NCI-H1092 treated with DMSO at 0.1 percent for 48 hours (cell line): ENCODE measurements at places on chromosomes 5 and 9.

GRCh38 chr5:3217114-3217513, 378.5 kb upstream of the IRX1 start:
- DNase-seq: no peak

DNA sequence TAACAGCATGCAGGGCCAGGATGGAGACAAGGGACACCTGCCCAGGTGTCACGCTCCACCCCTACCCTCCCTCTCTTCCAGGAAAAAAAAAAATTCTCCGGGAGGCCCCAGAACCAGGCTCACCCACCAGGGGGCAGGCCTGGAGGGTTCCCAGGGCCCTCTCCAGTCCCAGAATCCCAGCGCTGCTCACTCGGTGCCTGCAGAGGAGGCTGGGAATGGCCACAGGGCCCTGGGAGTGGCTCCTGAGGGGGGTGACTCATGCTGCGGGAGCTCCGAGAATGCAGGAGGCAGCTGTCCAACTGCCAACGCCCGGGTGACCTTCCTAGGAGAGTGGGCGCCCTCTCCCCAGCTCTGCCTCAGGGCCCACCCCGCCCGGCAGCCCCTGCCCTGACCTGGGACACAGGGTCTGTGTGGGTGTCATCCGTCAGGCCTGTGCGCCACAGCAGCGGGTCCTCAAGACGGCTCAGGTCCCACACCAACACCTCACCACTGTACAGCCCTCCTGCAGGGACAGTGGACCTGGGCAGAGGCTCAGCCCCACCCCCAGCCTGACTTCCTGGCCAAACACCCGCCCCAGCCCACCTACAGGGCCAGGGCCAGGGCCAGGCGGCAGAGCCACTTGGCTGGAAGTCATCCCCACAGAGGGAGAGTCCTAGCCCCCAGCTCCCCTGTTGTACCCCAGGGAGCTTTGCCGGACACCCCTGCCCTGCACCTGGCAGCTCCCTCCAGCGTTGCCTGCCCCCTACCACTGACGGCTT, 21.2 kb downstream of the DYNC2I2 start:
- peak; percentile 55 for DNase-seq

DNA sequence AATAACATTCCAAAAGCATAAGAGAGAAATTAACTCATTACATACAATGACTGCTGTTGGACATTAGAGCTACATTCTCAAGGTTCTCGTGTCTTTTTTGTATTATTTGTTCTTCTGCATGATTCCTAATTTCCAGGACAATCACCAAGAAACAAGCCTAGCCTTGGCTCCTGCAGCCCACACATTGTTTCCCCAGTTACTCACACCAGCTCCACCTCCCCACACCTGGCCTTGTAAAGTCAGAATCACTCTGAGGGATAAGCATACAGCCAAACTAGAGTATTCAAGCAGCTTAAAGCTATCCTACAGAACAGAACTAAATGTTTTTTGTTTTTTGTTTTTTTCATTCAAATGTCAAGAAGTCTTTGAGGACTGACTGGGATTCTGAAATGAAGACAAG, 189.2 kb downstream of the HINT1 start:
- DNase-seq: no peak

- DNase-seq: no peak
These were observed 436.6 kb downstream of the DTWD2 start for GRCh38 chr5:118551716-118552115.

- no peak for DNase-seq
These were observed 127.2 kb downstream of the AUH start for GRCh38 chr9:91234523-91234922.

DNA sequence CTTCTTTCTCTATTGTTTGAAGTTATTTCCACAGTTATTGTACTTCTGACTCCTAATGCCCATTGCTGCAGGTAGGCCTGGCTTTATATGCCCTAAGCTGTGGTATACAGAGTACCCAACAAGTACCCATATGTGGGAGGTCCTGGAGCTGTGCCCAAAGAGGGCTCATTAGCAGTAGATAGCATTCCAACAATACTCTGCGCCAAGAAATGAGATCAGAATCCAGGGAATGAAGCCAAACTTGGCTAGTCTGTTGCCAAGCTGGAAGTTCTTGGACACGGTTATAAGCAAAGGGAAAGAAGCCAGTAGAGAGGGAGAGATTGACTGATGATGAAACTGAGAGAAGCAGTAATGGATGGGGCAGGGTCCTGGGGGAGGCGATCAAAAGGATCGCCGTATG, 29.7 kb upstream of the FAM169A start:
- DNase-seq: no peak

DNA sequence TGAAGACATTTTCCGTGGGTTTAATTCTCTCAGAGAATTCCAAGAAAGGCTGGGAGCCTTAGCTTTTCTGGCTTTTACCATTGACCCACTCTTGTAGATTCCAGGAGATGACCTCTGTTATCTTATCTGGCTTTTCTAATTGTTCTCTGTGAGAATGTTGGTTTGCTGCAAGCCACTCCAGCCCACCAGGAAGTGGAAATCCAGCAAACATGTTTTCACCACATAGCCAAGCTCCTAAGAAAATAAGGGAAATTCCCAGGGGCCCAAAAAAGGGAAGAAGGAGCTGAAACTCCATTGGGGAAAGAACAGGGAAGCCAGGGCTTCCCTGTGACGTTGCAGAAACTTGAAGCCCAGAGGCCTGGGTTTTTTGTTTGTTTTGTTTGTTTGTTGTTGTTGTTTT, 19.7 kb downstream of the GPR107 start:
- DNase-seq: no peak

DNA sequence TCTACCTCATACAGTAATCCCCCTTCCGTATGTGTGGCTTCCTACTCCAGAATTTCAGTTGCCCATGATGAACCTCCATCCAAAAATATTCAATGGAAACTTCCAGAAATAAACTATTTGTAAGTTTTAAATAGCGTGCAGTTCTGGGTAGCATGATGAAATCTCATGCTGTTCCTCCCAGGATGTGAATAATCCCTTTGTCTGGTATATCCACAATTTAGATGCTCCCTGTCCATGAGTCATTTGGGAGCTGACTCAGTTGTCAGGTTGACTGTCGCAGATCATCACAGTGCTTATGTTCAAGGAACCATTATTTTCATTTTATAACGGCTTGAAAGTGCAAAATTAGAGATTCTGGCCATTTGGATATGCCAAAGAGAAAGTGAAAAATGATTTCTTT, 290.1 kb upstream of the CDH9 start:
- DNase-seq: no peak

- DNase-seq: peak; percentile 83
These were observed at the start of gene NREP for GRCh38 chr5:111756581-111757354. NREP (minus strand) TSS chr5:111757194; CDS start chr5:111755772, 1,422 bp downstream.

DNA sequence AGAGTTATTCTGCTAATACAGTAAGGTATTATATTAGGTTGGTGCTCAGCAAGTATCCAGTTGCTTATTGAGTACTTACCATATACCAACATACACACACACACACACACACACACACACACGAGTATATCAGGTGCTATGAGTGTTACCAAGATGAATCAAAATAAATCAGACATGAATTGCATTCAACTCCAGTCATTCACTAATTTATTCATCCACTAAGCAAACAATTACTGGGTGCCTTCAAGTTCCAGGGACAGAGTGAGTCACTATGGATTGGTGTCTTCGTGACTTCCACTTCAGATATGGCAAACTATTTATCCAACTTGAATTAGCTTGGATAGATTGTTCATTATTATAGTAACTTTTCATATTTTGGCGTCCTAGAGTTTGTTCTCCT, 140.7 kb upstream of the SLC44A1 start:
- no peak for DNase-seq

DNA sequence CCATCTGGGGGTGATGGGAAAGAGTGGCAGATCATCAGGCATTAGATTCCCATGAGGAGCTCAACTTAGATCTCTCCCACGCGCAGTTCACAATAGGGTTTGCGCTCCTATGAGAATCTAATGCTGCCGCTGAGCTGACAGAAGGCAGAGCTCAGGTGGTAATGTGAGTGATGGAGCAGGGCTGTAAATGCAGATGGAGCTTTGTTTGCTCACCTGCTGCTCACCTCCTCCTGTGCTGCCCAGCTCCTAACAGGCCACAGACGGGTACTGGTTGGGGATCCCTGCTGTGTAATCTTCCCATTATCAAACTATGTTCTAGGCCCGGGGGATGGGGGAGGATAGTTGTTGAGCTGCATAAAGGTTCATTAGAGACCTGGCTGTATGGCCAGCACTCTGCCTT, 58.4 kb downstream of the UGCG start:
- peak; percentile 87 for DNase-seq

DNA sequence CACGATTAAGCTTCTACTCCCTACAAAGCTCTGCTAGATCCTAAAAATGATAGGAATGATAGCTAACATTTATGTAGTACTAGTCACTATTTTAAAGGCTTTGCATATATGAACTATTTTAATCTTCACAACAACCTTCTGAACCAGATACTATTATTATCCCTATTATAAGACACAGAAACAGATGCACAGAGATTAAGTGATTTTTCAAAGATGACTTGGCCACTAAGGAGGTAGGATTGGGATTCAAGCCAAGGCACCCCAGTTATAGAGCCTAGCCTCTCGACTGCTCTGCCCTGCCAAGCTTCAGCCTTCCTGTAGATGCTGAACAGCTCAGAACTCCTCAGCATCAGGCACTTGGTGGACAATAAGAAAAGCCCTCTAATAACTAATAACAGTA, 200.9 kb upstream of the PTGER4 start:
- no peak for DNase-seq

DNA sequence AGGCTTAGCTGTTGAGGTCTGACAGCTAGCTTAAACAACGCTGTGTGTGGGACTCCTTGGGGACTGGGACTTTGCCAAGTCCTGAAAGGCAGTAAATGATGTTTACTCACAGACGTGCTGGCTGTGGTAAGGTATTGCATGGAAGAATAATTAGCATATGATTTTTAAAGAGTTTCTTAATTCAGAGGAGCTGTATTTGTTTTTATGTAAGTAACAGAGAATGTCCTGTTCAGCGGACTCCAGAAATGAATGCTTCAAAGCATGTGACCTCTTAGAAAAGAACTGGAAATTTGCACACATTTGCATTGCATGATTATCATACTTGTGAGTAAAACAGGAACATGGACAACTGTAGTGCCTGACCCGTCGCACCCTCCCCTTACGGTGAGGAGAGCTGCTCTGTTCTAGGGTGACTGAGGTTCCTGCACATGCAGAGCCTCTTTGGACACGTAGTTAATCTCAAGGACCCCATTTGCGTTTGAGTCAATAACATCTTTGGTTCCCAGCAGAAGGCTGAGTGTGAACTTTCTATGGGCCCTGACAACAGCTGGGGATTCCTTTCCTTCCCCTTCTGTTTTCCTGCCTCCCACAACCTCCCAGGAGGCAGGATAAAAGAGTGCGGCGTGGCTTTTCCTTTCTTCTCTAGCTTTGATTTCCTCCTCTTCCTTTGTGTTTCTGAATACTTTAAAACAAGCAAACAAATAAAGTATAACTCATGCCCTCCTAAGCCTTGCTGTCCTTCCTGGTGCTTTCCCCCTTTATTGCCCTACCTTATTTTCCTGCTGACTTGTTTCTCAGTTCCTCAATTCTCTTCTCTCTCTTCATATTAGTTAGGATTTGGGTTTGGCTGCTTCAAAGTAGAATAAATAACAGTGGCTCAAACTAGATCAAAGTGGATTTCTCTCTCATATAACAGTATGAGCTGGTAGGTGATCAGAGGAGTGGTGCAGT, 157.2 kb upstream of the CD180 start:
- DNase-seq: peak; percentile 51

- DNase-seq: no peak
These were observed 359.5 kb downstream of the TMEM167A start for GRCh38 chr5:82717738-82718137.

- DNase-seq: no peak
These were observed 106.2 kb upstream of the SLC24A2 start for GRCh38 chr9:19895006-19895405.

- DNase-seq: no peak
These were observed 54.9 kb downstream of the USP20 start for GRCh38 chr9:129889941-129890717.

- no peak for DNase-seq
These were observed 55.3 kb downstream of the ENTREP1 start for GRCh38 chr9:69380301-69380700.

GRCh38 chr5:167352801-167353200, 938.6 kb upstream of the WWC1 start:
- DNase-seq: no peak

GRCh38 chr9:101478906-101479305, 43.3 kb upstream of the ALDOB start:
- DNase-seq: no peak
